Heart right ventricle (tissue), 16 donors: ENCODE measurements at places on chromosomes 1 and 21. TPM values are rescaled to one million over a fixed set of nuclear protein-coding genes. Genes with fewer than 3 reads are reported as not detected.
A peak's percentile ranks its signal among the peaks of the same experiment; 100 is the strongest.

- H3K36me3 ChIP-seq, result no peaks in the 10 kb centered on the region
- H3K27ac ChIP-seq, result no peak overlapping the region
- peaks cover 6% of the 10 kb centered on the region for H3K4me1 ChIP-seq
- no peak overlapping the region for H3K4me3 ChIP-seq
- H3K27me3 ChIP-seq, result no peaks in the 10 kb centered on the region
- DNase-seq, result no peak
Measured at GRCh38 chr21:34642211-34643075, 26.4 kb upstream of the CLIC6 start.

DNA sequence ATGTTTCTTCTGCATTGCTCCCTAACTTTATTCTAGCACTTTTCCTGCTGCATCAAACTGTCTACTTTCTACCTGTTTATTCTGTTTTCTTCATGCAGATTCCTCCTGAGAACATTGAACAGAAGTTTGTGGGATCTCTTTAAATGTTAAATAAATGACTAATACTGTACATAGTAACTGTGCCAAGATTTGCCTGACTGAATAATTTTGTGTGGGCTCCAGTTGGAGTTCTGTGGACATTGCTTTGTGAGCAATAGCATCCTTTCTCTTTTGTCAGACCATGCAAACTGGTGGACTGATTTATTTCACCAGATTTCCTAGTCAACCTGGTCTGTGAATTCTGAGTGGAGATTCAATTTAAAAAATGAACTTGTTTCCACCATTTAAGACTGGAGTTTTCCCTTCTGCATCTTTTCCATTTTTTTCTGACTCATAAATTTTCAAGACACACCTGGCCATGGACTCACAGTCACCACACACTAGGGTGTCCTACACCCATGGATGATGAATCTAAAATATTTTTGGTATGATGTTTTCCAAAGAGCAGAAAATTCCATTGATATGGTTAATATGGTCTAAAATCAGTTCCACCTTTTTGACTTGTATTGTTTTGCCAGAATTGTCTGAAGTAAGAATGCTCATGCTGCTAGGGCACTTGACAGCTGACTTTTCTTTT lies 140.7 kb upstream of the SPAG17 start:
- H3K27me3 ChIP-seq, result no peaks in the 10 kb centered on the region
- no peak for DNase-seq
- H3K27ac ChIP-seq, result no peak overlapping the region

DNA sequence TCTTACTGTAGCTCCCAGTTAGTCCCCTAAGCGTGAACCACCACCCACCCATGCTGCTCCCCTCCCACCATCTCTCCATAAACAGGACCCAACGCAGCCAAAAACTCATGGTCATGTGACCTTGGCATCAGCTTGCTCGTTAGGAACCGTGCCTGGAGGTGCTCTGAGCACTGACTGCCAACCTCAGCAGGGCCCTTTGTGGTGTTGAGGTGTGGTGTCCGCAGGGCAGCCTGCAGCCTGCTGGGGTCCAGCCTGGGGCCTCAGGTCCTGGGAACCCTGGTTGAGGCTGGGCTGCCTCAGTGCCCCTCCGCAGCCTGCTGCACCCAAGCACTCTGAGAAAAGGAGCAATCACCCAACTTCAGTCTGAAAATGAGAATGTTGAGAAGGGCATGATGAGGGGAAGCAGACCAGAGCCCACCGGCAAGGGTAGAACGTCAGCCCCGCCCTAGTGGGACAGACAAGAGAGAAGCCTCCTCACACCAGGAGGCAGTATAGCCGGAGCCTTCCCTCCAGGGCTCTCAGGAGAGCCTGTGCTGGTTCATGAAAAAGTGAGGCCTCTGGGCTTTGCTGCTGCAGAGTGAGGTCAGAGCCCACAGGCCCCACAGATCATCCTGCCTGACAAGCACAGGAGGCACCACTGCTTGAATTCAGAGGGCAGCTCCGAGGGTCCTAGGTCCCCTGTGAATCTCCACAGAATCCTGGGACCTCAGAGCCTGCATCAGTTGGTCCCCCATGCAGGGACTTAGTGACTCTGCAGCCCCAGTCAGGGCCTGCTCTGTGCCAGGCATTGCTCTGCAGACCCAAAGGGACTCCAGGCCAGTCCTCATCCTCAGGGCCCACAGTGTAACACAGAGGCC lies 4.9 kb upstream of the COL6A2 start:
- no peaks in the 10 kb centered on the region for H3K36me3 ChIP-seq
- no peak for DNase-seq
- H3K4me1 ChIP-seq, result peaks cover 4% of the 10 kb centered on the region
- no peak overlapping the region for H3K4me3 ChIP-seq

DNA sequence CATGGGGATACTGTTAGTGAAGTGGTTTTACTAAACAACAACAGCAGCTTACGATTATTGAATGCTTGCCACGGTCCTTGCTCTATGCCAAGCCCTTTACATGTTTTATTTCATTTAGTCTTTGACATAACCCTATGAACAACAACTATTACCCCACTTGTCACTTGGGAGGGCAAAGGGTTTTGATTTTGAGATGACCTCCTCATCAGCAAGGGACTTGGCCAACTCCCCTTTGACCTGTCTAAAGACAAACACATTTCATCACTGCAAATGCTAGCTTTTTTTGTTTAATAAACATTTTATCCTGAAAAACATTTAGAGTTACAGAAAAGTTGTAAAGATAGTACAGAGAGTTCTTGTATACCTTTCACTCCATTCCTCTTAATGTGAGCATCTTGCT lies 152.5 kb upstream of the WNT4 start:
- DNase-seq, result no peak
- H3K27me3 ChIP-seq, result peaks cover 63% of the 10 kb centered on the region
- H3K36me3 ChIP-seq, result no peaks in the 10 kb centered on the region
- H3K4me1 ChIP-seq, result no peaks in the 10 kb centered on the region
- no peak overlapping the region for H3K4me3 ChIP-seq
- H3K27ac ChIP-seq, result no peak overlapping the region

DNA sequence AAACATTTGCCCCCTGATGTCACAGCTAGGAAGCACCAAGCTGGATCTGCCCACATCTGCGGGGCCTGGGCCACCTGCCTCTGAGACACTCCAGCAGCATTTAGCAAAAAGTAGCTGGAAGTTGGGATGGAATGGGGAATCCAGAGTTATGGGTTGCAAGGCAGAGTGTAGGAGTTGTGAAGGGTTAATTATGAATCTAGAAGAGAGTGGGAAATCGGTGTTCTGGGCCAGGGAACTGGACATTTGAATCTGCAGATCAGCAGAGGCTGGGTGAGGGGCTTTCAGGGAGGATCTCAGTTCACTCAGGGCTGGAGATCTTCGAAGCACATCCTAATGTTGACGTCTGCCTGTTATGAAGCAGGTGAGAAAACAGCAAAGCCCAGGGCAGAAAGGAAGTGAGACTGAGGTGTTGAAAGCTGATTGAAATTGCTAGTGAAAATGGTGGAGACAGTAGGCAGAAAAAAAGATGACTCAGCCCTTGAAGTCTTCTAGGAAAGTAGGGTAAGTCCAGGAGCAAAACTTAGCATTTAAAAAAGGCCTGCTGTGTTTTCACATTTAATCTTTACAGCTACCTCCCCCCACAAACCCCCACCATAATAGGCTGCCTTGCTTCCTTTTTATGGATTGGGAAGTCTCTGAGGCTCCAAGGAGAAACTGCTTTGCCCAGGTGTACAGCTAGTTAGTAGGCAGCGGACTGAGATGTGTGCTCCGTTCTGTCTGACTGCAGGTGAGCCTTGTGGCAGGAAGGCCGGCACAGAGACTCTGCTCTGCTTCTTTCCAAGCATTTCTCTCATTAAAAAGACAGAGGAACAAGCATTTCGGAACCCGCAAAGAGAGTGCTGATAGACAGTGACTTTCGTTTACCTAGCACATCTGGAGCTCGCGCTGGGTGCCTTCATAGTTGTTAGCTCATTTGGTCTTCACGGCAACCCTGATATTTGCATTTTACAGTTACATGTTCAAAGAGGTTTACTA lies 7.2 kb downstream of the VANGL1 start:
- H3K4me3 ChIP-seq, result no peak overlapping the region
- peaks cover 26% of the 10 kb centered on the region for H3K36me3 ChIP-seq
- no peaks in the 10 kb centered on the region for H3K27me3 ChIP-seq

GRCh38 chr1:239268941-239269340 lies 117.4 kb upstream of the CHRM3 start:
- no peaks in the 10 kb centered on the region for H3K4me1 ChIP-seq
- H3K36me3 ChIP-seq, result no peaks in the 10 kb centered on the region
- H3K4me3 ChIP-seq, result no peak overlapping the region
- no peak for DNase-seq

GRCh38 chr1:236768601-236769000 lies 26.5 kb upstream of the MTR start:
- no peak overlapping the region for H3K27ac ChIP-seq
- H3K4me3 ChIP-seq, result no peak overlapping the region
- no peaks in the 10 kb centered on the region for H3K4me1 ChIP-seq
- H3K27me3 ChIP-seq, result no peaks in the 10 kb centered on the region
- H3K36me3 ChIP-seq, result no peaks in the 10 kb centered on the region

DNA sequence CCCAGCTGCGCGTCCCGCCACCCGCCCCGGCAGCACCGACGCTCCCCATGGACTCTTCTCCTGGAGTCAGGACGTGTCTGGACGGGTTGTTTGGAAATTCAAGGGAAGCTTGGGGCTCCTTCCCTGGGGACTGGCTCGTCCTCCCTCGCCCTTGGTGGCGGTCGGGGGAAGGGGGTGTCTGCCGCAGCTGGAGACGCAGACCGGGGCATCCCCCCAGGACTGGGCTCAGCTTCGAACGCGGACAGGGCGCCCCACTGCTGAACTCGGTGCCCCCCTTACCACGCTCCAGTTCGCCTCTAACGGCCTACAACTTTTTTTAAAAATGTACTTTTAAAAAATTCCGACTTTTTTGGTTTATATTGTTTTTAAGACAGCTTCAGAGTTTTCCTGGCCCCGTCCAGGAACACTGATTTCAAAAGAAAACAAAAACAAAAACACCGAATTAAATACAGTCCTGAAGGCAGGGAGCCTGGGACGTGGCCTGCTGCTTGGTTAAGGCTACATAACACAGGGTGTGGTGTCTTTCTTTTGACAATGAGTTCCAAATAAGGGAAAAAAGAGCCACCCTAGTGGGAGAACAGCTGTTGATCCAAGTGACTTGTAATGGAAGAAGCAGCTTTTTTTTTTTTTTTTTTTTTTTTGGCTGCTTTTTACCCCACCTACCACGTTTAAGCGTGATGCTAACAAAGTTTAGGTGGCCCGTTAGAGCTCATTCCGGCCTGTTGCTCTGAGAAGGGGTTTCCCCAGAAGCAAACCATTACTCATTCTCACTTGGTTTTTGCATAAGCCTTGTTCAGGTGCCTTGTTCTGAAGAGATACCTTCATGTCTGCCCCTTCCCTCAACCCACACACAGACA lies 862 bp upstream of the DIPK1A start:
- peak; percentile 28 for DNase-seq
- H3K36me3 ChIP-seq, result no peaks in the 10 kb centered on the region
- H3K27ac ChIP-seq, result peak overlapping the region; percentile 98
- peaks cover 10% of the 10 kb centered on the region for H3K4me1 ChIP-seq

DNA sequence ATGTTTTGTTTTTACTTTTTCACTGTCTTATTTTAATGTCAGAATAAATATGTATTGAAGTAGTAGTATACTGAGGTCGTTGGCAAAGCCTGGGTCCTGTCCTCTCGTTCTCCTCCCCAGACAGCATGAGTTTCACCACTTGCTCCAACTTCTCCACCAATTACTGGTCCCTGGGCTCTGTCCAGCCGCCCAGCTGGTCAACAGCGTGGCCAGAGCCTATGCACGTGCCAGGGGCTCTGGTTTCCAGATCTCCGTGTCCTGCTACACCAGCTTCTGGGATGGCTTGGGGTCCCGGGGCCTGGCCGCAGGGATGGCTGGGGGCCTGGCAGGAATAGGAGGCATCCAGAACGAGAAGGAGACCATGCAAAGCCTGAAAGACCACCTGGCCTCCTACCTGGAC lies 19.3 kb downstream of the PTPN14 start:
- no peaks in the 10 kb centered on the region for H3K27me3 ChIP-seq
- peak; percentile 24 for DNase-seq
- H3K36me3 ChIP-seq, result no peaks in the 10 kb centered on the region
- H3K4me3 ChIP-seq, result no peak overlapping the region
- H3K27ac ChIP-seq, result no peak overlapping the region
- peaks cover 6% of the 10 kb centered on the region for H3K4me1 ChIP-seq

GRCh38 chr21:33789697-33790096 lies 125.9 kb downstream of the ATP5PO start:
- H3K27ac ChIP-seq, result no peak overlapping the region
- no peak overlapping the region for H3K4me3 ChIP-seq
- peaks cover 5% of the 10 kb centered on the region for H3K4me1 ChIP-seq
- H3K36me3 ChIP-seq, result no peaks in the 10 kb centered on the region
- no peak for DNase-seq
- no peaks in the 10 kb centered on the region for H3K27me3 ChIP-seq

DNA sequence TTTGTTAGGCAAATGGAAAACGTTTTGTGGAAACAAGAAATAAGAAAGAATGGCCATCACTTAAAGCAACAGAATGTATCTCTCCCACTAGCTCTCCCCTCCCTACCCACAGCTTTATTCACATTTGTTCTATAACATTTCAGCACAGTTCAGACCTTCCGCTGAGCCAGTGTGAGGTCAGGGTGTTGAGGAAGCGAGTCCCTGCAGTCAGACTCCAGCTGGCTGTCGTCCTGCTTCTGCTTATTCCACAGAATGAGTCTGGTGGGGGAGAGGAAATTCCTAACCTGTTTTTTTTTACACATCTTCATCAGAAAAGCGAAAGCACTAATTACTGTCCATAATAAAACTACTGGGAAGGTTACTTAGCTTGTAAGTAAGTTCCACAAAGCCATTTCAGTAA lies 39.0 kb downstream of the MRPL39 start:
- H3K27ac ChIP-seq, result peak overlapping the region; percentile 4

DNA sequence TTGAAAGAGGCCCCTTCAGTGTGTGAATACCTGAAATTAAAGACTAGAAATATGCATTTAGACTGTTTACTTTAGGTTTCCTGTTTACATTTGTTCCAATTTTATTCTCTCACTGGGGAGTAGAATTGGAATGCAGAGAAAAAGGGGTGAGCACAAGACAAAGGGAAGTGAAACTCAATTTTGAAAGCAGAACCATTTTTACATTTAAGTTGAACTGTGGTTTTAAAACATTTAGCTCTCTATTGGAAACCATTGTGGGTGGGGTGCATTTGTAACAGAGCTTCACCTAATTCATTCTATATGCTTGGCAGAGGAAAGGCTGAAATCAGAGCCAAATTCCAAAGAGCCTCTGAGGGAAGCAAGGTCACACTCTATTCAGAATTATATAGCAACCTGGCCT lies 235.3 kb upstream of the C1orf105 start:
- H3K4me3 ChIP-seq, result no peak overlapping the region
- H3K4me1 ChIP-seq, result peaks cover 24% of the 10 kb centered on the region
- no peak overlapping the region for H3K27ac ChIP-seq
- no peaks in the 10 kb centered on the region for H3K36me3 ChIP-seq
- H3K27me3 ChIP-seq, result no peaks in the 10 kb centered on the region
- DNase-seq, result no peak

The MAN1C1 gene
- polyA plus RNA-seq, result 11.3 TPM

The VWA5B1 gene
- polyA plus RNA-seq, result not detected

The TRIM58 gene
- polyA plus RNA-seq, result 0.06 TPM

The S100A8 gene
- 79.2 TPM for polyA plus RNA-seq

The OR6K3 gene
- polyA plus RNA-seq, result not detected

The SLC66A1 gene
- polyA plus RNA-seq, result 18.0 TPM

The KLHDC7A gene
- not detected for polyA plus RNA-seq
